ENCODE measurements at places on chromosomes 3 and 15.

- no peak for DNase-seq
Observed at GRCh38 chr3:151443583-151443982, 17.3 kb downstream of the IGSF10 start.

GRCh38 chr3:111695636-111696117 is 100.5 kb upstream of the ZBED2 start:
- peak; percentile 84 for DNase-seq

DNA sequence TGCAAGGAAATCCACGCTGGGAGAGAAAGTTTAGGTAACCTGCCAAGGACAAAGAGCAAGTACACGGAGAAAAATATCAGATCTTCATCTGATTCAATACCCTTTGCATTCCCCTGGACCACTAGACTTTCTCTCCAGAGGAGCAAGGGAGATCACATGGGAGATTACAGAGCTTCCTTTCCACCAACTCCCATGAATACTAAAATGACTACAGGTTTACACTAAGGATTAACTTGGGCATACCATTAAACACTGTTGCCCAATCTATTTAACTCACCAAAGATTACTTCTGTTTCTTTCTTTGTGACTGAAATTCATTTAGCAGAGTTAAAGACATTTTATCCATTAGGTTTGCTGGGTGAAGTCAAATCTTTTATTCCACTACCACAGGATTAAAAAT is 71.2 kb downstream of the RYK start:
- no peak for DNase-seq

DNA sequence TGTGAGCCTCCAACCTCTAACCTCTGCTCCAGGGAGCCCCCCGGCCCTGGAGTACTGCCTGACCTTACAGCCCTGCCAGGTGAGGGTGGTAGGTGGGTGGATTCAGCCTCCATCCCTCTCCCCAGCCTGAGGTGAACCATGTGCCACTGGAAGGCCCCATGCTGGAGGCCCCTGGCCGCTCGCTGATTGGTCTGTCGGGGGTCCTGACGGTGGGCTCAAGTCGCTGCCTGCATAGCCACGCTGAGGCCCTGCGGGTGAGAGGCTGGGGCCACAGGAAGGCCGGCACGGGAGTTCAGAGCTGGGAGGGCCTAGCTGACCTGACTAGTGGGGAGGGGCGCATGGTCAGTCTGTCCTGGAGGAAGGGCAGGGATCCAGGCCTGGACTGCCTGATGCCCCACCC is 19.1 kb downstream of the NT5DC2 start:
- DNase-seq: no peak

DNA sequence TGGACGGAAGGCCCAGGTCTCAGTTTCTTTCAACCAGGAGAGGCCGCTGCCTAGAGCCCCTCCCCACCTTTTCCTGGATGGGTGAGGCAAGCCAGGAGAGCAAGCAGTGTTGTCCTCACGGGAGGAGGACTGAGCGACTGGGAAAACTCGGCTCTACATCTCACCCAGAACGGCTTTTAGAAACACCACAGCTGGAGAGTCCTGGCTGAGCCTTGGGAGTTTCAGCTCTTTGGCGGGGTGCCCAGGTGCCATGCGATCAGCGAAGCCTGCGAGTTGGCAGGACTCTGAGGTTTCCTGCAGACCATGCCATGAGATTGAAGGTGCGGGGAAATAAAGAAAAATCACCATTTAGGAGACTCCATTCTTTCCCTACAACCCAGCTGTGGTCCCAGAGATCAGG is 26.0 kb downstream of the PPCDC start:
- peak; percentile 70 for DNase-seq

GRCh38 chr3:108462899-108463298 is 47.5 kb downstream of the MYH15 start:
- DNase-seq: peak; percentile 29

GRCh38 chr3:117692416-117692995 is 982.9 kb downstream of the TUSC7 start:
- DNase-seq: peak; percentile 7

DNA sequence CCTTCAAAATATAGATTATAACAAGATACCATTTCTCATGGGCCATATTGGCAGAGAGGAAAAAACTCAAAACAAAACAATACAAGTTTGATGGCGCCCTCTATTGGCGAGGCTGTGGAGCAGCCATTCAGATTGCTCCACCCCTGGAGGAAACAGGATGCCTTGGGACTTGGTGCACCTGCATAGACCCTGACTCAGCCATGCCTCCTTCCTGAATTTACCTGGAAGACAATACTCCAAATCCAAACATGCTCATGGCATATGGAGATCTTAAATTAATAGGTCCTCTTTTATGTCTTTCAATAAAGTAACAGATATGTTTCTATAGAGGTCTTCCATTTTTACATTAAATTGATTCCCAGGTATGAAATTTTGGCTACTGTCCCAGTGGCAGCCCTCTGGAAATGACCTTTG is 90.0 kb downstream of the APBA2 start:
- peak; percentile 72 for DNase-seq

DNA sequence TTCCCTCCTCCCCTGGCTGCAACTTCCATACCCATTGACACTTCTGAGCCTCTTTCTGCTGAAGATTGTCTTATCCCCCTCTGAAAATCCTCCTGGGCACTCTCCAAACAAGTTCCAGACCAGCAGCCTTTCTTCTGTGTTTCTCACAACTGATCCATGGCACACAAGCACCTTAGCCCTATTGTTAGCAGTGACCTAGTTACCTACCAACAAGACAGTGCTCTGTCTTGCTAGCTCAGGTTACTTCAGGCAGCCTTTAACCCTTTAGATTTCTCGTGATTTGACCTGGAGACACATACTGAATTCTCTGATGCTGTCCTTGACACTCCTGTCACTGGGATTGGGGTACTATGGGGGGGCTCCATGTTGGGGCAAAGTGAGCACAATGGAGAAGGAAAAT is 82.1 kb downstream of the GTF2E1 start:
- DNase-seq: no peak

GRCh38 chr15:66359740-66360139 is 3.3 kb upstream of the TIPIN start:
- DNase-seq: peak; percentile 72

GRCh38 chr3:131804565-131805133 is 230.2 kb downstream of the CPNE4 start:
- peak; percentile 12 for DNase-seq

Data from kidney tubule cell (primary cell).